ENCODE measurements at places on chromosomes 13 and 19.
A peak's percentile ranks its signal among the peaks of the same experiment; 100 is the strongest.

DNA sequence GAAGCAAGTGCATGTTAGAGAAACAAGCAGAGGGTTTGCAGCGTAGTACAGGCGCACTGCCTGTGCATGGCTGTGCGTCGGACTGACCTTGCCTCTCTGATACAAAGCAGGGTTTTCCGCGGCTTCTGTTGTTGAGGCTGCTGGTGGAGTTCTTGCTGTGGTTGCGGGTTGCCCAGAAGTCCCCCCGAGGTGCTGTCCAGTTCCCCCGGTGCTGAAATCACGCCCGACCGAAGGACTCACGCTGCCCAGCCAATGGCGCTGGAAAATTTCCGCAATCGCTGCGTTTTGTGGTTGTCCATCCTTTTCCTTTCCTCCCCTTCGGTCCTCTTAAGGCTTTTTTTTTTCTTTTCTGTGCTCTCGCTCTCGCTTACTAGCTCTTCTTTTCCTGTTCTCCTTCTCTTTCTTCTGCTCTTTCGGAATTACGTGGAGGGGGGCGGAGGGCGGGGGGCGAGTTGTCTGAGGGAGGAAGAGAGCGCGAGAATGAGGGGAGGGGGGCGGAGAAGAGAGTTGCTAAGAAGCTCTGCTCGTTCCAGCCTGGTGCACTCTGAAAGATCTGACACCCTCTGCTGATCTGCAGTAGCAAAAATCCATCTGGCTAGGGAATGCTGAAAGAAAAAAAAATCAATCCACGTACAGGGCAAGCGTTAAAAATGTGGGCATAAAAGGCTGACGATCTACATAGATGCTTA, at the start of gene SLITRK1:
Gene SLITRK1, minus strand, starts transcription at position 558 of the 689 bp plus-strand sequence. CDS start 967 bp downstream, outside the sequence.
- peak; percentile 17 for DNase-seq

DNA sequence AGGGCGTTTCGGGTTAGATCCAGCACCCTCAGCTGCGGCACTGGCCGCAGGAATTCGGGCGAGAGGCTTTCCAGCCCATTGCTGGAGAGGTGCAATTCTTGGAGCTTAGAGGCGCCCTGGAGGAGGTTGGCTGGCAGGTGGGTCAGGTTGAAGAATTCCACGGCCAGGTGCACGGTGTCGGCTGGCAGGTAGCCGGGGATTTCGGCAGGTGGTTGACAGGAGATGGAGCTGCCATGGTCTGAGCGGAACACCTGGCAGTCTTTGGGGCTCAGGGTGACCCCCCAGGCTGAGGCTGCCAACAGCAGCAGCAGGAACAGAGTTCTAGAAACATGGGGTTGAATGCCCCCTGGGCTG, 1.3 kb downstream of the LRG1 start:
- no peak for DNase-seq

GRCh38 chr19:13060233-13060963, 42.3 kb downstream of the LYL1 start:
- DNase-seq: peak; percentile 94

GRCh38 chr13:30355384-30355699, 48.0 kb upstream of the KATNAL1 start:
- no peak for DNase-seq

DNA sequence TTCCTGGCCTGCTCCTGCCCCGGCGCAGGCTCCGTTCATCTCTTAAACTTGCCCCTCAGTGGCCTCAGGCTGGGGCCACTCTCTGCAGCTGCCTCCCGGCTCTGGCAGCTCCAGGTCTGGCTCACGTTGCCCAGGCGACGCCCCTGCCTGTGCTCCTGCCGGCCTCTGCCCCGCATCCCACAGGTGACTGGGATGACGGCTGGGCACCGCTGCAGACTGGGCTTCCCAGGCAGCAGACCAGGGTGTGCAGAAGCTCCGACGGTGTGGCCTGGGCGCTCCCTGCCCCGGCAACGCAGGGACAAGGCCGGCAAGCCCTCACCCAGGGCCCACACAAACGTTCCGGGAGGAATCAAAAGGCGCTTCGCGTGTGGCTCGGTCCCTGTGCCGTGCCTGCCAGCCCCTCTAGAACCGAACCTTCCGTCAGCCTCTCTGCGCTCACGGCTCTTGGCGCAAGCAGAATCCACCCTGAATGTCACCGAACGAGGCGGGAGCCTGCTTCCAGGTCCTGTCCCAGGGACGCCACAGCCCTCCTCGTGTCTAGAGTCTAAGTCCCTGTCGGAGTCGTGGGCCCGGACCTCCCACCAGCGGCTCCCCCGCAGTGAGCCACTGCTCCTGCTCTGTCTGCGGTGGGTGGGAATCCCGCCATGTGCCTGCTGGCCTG, 64.8 kb downstream of the MLLT1 start:
- DNase-seq: no peak

DNA sequence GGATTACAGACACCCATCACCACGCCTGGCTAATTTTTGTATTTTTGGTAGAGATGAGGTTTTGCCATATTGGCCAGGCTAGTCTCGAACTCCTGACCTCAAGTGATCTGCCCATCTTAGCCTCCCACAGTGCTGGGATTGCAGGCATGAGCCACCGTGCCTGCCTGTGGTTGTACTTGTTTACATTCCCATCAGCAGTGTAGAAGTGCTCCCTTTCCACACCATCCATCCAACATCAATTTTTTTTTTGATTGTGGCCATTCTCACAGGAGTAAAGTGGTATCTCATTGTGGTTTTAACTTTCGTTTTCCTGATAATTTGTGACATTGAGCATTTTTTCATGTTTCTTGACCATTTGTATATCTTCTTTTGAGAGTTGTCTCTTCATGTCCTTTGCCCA, 1019.4 kb upstream of the SLC10A2 start:
- DNase-seq: no peak

DNA sequence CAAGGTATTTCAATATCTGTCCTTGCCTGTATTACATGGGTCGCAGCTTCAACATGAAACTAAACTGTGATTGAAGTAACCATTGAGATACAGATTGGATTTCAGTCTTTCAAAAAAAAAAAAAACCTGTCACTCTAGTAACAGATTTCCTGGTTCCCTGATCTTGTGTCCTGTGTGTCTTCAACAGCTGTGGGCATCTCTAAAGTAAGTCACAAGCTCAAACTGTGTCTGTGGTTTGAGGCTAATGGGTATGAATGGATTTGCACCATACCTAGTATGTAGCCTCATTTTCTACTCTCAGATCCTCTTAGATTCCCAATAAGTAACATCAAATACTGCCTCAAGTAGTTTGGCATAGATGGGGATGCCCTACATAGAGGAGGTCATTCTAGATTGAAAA, 300.1 kb downstream of the COG6 start:
- DNase-seq: no peak

GRCh38 chr19:12953138-12953798, 3.8 kb downstream of the GADD45GIP1 start:
- DNase-seq: no peak

GRCh38 chr19:35462476-35462953, 14.5 kb downstream of the FFAR2 start:
- no peak for DNase-seq

GRCh38 chr13:109401891-109402290, 384.5 kb downstream of the IRS2 start:
- no peak for DNase-seq

GRCh38 chr13:46666727-46667456, 113.9 kb downstream of the LRCH1 start:
- DNase-seq: no peak

DNA sequence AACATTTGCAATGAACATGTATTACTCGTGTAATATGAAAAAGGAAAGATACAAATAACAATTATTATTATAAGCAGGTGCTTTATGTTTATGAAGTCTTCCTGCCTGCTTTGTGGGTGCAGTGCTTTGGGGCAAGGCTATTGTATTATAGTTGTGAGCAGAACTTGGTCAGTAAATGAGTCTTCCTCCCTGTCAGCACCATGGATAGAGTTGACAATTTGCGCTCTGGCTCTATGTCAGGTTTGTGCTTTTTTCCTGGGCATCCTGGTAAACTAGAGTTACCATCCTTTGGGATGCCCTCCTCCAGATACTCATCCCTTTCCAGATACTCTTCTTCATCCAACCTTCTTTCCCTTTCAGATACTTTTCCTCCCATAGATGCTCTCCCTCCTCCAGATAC, 19.6 kb downstream of the ERICH6B start:
- no peak for DNase-seq

DNA sequence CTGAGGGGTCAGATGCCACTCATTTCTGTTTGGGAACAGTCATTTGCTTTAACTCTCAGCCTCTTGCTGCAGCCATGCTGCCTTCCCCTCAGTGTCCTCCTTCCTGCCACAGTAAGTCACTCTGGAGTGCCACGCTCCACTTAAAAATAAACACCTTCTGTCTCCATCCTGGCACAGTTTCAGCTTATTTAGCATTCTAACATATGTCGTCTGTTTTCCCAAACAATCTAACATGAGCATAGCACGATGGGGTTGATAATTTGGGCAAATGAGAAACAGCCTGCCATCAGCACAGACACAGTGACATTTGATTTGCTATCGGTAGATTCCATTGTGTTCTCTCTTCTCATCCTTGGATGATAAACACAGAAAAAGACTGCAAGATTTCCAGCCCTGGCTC, 768.6 kb downstream of the UQCRFS1 start:
- no peak for DNase-seq

- DNase-seq: no peak
These were observed 605 bp upstream of the A1BG start for GRCh38 chr19:58353717-58354477.

- DNase-seq: no peak
These were observed 24.3 kb downstream of the TMEM255B start for GRCh38 chr13:113783200-113783881.

GRCh38 chr19:21748088-21748487, 19.3 kb downstream of the ZNF100 start:
- no peak for DNase-seq

GRCh38 chr19:14342809-14343208, 38.4 kb upstream of the ADGRE5 start:
- no peak for DNase-seq

DNA sequence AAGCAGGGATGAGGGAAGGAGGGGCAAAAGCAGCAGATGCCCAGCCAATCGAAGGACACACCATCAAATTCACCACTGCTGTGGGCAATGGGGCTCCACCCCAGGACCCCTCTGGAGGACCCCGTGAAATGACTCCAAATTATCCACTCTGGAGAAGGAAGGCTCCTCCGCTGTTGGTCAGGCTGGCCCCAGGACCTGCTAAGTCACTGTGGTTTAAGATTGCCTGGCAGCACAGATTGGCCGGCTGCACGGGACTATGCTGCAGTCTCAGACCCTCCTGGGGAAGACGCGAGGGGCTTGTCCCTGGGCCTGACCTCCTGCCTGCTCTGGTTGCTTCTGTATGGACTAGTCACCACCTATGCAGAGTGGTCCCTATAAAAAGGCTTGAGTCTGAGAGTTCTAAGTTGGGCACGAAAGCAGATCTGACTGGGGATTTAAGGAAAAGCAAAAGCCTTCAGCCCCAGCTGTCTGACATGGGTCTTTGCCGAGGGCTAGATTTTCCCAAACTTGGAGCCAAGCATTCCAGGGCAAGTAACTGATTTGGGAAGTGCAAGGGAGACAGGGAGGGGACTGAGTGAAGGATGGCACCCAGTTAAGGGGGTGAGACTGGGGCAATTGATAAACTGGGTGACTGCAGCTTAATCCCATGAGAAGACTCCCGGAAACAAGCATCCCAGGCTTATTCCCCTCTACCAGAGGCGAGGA, 91.7 kb downstream of the TSHZ3 start:
- DNase-seq: no peak

DNA sequence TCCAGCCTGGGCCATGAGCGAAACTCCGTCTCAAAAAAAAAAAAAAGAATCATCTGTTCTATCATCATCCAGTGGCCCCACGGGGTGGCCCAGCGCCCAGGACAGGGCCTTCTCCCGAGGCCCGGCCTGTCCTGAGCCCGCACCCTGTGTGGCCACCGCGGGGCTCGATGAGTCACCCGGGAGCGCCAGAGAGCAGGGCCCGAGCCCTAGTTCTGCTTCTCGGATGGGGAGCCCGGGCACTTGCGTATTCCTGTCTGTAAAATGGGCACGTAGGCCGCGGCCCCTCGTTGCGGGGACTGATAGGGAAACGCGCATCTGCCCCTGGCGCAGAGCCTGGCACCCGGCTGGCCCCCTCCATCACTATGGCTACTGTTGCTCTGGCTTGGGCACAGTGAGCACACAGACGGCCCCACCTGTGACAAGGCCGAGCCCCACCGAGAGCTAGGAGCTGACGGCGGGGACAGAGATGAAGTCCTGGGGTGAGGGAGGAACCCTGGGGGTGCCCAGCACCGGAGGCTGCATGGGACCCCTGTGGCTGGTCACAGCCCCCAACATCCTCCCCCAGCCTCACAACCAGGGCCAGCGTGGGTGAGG, 21.3 kb upstream of the UQCR11 start:
- no peak for DNase-seq

- DNase-seq: no peak
These were observed 800.2 kb downstream of the EFNB2 start for GRCh38 chr13:105735281-105735680.

DNA sequence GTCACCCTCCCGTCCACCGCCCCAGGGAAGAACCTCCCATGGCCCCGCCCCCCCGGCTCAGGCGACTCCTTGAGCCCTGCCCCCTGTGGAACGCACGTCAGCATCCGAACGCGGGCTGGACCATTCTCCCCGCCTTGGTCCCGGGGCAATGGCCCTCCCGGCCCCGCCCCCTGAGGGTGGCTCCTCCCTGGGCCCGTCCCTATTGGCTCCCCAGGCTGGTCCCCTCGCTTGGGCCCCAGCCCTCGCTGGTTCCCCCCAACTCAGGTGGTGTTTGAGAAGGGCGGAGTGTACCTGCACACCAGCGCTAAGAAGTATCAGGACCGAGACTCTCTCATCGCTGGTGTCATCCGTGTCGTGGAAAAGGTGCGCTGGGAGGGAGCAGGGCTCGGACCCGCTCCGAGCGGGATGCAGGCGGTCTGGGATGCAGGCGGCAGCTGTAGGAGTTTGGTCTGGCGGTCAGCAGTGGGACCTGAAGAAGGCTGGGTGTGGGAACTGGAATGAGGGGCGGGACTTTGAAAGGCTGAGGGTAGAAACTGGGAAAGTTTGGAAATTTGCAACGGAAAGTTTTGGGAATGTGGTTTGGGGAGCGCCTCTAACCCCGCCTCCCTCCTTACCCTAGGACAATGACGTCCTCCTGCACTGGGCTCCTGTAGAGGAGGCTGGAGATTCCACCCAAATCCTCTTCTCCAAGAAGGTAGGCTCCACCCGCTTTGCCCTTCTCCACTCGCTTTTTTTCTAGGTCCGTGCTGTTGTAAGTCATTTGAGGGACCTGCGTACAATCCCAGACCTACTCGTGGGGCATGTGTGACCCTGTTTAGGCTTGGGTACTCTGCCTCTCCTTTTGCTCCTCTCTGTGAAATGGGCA, 609 bp downstream of the TBC1D17 start:
- peak; percentile 99 for DNase-seq

Data from H54 (cell line).